ENCODE measurements at places on chromosomes 1 and 21.

DNA sequence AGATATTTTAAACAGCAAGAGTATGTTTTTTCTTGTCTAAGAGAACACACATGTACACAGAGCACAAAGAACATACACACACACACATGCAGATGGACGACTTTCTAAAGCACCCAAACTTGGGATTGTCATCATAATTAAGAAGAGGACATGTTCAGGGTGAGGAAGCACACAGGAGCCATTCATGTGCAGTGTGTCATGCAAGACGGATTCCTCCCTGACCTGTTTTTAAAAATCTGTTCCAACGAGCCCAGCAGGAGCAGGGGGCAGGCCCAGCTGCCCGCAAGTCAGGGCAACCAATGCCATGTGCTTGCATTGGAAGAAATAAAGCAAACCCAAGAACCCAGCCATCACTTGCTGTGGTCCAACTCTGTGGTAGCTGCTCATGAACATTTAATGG lies 167.3 kb upstream of the ZNF644 start:
- DNase-seq, result no peak

DNA sequence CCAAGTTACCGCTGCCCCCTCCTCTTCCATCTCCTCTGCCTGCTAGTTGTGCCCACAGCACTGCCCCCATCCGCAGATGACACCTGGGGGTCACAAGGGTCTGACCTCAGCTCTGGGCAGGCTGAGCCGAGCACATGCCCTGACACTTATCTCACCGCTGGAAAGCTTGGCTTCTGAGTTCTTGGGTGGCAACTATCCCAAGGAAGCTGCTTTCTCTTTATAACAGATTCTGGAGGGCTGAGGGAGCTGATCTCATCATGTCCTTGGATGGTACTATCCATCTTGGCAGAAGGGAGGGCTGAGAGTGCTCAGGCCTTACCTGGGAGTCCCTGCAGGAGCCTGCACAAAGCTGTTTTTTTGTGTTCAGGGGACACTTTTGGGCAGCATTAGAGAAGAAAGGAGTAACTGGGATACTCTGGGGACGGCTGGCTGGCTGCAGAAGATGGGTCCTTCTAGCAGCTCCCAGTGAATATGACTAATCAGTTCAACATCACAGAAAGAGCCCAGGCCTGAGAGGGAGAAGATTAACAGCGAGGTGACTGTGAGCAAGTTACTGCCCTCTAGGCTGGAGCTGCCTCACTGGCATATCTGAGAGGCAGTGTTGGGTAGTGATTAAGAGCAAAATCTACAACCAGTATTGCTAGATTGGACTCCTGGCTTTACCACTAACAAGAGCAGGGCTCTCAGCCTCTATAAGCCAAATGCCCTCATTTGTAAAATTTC lies 71.6 kb downstream of the PLXNA2 start:
- no peak for DNase-seq

- DNase-seq, result no peak
Observed at GRCh38 chr1:93671099-93671621, 10.5 kb downstream of the BCAR3 start.

DNA sequence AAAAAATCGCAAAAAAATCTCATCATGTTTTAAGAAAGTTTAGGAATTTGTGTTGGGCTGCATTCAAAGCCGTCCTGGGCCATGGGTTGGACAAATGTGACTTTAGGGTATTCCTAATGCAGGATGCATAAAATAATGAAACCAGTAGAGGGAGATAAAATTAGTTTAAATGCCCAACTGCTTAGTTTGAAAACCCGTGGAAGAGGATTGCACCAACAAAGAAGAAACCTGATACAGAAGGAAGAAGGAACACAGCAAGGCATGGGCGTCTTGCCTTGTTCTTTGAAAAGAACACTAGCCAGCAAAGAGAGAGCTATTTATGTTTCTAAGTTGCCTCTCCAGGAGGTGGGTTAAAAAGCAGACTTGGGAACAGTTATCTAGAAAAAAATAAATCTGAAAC lies 37.9 kb downstream of the WDR3 start:
- no peak for DNase-seq

- DNase-seq, result no peak
Observed at GRCh38 chr1:5615076-5615475, 377.1 kb downstream of the NPHP4 start.

DNA sequence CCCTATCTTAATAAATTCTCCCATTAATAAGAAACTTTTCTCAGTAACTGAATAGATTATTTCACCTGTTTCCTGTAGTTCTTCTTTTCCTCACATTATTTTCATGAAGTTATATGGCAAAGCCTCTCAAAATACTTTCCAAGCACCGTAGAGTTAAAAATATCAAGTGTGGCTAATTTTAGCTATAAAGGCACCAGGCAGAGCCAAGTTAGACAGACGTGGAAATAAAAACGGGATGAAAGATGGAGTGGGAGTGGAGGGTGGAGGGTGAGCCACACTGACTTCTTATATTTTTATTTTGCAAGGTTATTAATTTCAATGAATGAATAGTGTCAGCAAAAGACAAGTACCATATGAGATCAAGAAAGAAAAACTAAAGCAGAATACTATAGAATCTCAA lies 71.7 kb downstream of the ENAH start:
- DNase-seq, result no peak

DNA sequence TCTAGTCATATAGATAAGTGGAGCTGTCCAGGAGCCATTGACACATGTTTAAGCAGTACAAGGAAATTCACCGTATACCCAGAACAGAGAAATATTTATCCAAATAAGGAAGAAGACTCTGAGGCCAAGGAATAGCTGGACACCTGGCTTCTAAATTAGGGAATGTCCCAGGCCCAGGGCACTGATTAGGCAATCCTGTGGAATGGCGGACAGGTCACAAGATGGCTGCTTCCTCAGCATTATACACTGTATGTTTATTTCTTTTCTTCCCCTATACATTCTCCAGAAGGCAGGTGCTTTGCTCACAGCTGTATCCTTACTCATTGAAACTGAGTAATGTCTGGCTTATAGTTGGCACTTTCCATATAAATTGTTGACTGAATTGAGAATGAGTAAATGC lies 59.4 kb downstream of the ST6GALNAC3 start:
- DNase-seq, result no peak

DNA sequence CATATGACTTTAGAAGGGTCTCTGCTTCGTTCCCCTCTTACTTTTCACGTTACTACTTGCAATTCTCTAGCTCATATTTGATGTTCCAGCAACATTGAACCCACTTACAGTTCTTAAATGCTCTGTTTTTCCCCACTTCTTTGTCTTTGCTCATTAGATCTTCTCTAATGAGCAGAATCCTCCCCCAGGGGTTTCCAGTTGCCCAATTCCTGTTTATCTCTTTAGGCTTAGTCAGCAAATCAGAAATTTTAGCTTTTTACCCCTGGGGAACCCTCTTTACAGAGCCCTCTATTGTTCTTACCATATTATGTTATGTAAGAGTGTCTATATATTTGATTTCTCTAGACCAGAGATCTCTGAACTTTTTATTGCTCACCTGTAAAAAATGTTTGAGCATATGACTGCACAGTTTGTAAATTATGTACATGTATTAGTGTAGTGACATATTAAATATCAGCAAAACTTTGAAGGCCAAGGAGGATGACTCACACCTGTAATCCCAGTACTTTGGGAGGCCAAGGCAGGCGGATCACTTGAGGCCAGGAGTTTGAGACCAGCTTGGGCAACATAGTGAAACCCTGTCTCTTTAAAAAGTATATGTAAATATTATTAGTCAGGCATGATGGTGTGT lies 71.4 kb downstream of the FNBP1L start:
- DNase-seq, result no peak

DNA sequence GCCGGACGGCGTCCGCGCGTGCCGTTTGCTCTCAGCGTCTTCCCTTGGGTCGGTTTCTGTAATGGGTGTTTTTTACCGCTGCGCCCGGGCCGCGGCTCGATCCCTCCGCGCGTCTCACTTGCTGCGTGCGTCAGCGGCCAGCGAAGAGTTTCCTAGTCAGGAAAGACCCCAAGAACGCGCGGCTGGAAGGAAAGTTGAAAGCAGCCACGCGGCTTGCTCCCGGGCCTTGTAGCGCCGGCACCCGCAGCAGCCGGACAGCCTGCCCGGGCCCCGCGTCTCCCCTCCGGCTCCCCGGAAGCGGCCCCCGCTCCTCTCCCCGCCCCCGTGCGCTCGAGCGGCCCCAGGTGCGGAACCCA lies 159.8 kb downstream of the RUNX1 start:
- peak; percentile 39 for DNase-seq

DNA sequence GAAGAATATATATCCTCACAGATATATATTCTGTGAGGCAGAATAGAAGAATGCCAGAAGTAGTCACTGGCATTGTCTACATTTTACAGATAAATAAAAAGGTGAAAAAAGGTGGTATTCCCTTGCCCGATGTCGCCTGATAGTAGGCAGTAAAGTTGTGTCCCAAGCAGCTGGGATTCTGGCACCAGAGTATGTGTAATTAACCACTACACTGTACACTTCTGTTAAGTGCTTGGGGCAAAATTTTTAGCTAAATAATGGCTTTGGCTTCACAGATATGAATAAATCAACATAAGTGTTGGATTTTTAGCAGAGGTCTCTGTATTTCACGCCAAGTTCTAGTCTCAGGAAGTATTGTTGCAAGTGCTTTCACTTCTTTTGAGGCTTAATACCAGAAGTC lies 13.3 kb upstream of the CASQ2 start:
- no peak for DNase-seq

DNA sequence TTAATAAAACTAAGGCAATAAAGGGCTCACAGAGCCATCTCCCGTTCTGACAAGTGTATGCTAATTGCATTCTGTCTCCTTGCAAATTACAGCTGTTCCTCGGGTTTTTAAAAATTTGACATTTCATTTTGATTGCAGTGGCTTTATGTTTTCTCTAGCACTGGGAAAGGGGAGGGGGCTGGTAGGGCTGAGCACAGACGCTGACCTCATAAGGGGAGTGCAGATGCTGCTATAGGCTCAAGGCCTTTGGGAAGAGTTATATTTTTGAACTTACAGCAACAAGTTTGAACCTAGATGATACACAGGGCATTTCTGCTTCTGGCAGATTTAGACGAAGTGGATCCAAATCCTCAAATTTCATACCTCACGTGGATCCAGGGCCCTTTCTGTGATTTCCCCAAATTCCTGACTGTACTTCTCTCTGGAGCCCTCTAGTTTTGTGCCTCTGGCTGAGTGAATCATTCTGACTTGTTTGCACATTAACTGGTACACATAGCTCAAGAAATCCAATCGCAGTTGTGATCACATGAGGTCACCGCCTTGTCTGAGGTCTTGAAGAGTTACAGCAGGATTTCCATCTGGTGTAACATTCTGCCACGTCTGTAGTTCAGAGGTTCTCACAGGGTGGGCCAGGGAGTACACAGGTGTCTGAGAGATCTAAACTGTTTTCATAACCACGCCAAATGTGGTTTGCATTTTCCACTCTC lies 230.3 kb downstream of the C1orf94 start:
- no peak for DNase-seq

DNA sequence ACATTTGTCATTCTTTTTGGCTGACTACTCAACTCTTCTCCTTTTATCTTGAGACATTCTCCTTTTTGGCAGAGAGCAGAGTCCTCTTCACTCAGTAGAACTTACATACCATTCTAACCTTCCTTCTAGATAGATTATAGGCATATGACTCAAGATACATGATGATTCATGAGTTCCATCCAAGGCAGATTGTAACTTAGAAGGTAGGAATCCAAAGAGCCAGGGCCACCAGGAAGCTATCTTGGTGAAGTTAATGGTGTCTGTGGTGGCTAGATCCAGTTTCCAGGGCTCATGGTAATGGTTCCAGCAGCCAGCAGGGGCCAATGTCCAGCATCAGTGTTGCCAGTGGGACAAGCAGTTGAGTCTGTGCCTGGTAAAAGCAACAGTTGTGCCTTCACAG lies 76.1 kb upstream of the KIAA0040 start:
- DNase-seq, result no peak

DNA sequence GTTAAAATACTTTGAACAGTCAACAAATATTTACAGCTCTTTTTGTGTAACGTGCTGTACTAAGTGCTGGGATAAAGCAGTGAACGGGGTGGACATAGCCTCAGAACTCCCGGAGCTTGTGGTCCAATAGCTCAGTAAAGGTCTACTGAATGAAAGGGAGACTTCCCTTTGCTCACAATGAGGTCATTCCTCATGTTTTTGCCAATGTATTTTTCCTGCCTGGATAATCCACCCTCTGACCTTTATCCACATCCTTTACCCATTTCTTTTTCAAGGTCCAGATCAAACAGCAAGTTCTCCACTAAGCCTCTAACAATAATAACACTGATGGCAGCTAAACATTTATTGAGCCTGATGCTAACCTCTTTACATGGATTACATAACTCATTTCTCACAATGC lies 55.9 kb downstream of the LEPR start:
- DNase-seq, result no peak

GRCh38 chr1:31531177-31531999 lies 44.9 kb upstream of the TINAGL1 start:
- DNase-seq, result no peak

GRCh38 chr1:48675251-48675650 lies 101.4 kb downstream of the BEND5 start:
- no peak for DNase-seq

GRCh38 chr21:28345934-28346333 lies 646.7 kb downstream of the LTN1 start:
- DNase-seq, result no peak

- no peak for DNase-seq
Observed at GRCh38 chr1:14366091-14367018, 232.1 kb upstream of the KAZN start.

DNA sequence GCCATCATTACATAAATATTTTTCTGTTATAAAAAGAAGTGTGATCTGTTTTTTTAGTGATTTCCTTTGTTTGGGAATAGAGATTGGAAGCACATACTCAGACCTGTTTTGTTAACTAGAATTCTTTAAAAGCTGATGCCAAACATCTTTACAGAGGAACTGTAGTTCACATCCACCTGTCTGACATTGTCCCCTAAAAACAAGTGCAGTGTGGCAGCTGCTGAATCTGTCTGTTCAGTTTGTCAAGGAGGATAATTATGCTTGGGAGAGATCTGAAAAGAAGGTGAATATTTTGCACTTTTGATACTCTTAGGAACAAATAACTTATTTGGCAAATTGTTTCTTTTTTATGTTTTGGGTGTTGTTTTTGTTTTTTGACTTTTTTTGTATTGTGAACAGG lies 13.6 kb downstream of the AGMAT start:
- DNase-seq, result no peak

DNA sequence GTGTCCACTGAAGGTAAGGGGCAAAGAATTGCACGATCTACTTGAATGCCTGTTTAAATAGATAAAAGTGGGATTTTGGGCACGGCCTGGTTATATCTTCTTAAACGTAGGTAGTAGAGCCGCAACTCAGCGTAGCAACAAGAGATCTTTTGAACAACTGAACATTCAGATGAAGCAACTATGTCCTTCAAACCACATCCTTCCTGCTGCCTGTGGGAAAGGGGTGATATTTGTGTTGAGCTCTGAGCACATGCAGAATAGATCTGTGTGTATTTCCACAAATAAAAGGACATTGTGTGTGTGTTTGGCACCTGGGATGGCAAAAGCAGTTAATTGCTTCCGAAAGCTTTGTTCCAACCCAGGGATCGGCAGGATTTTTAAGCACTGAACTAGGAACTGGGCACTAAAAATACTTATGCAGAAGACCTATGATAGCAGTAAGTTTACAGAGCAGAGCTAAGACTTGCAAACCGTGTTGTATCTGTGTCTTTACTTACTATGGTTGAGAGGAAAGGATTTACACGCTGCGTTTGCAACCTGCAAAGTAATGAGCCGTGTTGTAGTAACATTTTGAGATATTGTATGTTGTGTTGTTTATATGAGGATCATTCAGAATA lies 333.4 kb downstream of the CHRM3 start:
- DNase-seq, result peak; percentile 14

GRCh38 chr1:214117780-214118179 lies 130.0 kb downstream of the PROX1 start:
- no peak for DNase-seq
